ENCODE measurements at places on chromosomes 1 and 21.

- peaks cover 3% of the 10 kb centered on the region for H3K36me3 ChIP-seq
- H3K27me3 ChIP-seq = no peaks in the 10 kb centered on the region
- no peak for DNase-seq
- H3K4me1 ChIP-seq = peaks cover 44% of the 10 kb centered on the region
- peak overlapping the region; percentile 85 for H3K4me3 ChIP-seq
- peak overlapping the region; percentile 99 for H3K27ac ChIP-seq
Measured at GRCh38 chr1:151347523-151348246, 633 bp upstream of the RFX5 start.

GRCh38 chr1:234214129-234214910 lies 158.9 kb upstream of the COA6 start:
- peak overlapping the region; percentile 11 for H3K4me3 ChIP-seq
- peaks cover 18% of the 10 kb centered on the region for H3K27me3 ChIP-seq
- peak; percentile 16 for DNase-seq
- H3K36me3 ChIP-seq = no peaks in the 10 kb centered on the region
- peaks cover 14% of the 10 kb centered on the region for H3K4me1 ChIP-seq
- H3K27ac ChIP-seq = no peak overlapping the region

GRCh38 chr21:40422896-40423635 lies 423.9 kb downstream of the DSCAM start:
- H3K36me3 ChIP-seq = no peaks in the 10 kb centered on the region
- H3K4me1 ChIP-seq = no peaks in the 10 kb centered on the region
- no peak overlapping the region for H3K4me3 ChIP-seq
- no peaks in the 10 kb centered on the region for H3K27me3 ChIP-seq
- no peak for DNase-seq

- H3K27ac ChIP-seq = no peak overlapping the region
- H3K27me3 ChIP-seq = no peaks in the 10 kb centered on the region
- no peaks in the 10 kb centered on the region for H3K36me3 ChIP-seq
- no peak for DNase-seq
- no peak overlapping the region for H3K4me3 ChIP-seq
Measured at GRCh38 chr1:245652660-245653427, 498.1 kb downstream of the KIF26B start.

DNA sequence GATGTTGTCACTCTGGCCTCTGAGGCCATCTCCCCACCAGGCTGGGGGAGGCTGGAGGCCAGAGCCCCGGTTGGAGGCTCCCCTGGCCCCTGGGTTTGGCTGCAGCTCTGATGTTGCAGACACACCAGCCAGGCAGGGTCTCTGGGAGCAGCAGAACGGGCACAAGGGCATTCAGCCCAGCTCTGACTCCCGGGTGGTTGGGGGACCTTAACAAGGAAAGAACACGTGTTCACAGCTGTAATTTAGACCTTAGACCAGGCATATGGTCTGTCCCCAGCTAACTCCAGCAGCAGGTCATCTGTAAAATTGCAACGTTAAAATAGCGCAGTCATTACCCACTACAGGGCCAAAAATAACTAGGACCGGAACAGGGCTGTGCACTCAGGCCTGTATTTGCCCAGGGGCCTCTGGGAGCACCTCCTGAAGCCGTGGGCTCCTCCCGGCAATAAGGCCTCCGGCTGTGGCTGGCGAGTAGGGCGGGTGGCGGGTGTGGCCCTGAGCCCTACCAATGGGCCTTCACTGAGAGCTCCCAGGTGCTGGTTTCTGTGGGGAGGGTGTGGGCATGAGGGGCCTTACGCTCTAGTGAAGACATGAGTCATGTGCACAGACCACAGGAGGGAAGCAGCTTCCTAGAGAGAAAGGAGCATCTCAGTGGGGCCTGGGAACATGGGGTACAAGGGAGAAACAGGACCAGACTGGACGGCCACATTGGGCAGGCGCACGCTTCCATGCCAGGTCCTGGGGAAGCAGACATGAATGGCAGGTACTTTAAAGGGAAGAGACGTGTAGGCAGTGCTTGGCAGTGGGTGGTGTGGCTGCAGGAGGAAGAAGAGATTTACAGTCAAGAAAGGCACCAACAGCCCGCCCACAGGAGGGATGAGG lies 6.1 kb downstream of the LDLRAP1 start:
- peak overlapping the region; percentile 34 for H3K4me3 ChIP-seq
- peak overlapping the region; percentile 42 for H3K27ac ChIP-seq
- no peaks in the 10 kb centered on the region for H3K36me3 ChIP-seq
- peak; percentile 78 for DNase-seq
- H3K27me3 ChIP-seq = no peaks in the 10 kb centered on the region
- peaks cover 48% of the 10 kb centered on the region for H3K4me1 ChIP-seq

GRCh38 chr1:103469801-103470200 lies 55.7 kb upstream of the RNPC3 start:
- DNase-seq = no peak
- no peak overlapping the region for H3K4me3 ChIP-seq
- H3K36me3 ChIP-seq = no peaks in the 10 kb centered on the region
- no peak overlapping the region for H3K27ac ChIP-seq

DNA sequence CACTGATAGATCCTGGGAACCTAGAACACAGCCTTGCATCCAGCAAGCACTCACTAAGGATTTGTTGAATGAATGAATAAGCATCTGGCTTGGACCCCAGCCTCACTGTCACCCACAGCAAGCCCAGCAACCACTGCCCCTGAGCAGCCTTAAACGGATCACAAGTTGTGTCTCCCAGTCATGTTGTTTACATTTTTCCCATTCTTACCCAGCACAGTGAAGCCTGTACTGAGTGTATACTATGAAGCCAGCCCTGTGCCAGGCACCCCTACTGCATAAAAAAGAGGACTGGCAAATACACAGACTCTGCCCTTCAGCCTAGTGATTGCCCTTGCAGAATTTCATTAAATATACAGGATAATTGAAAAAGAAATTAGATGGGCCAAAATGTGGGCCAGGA lies 30.2 kb downstream of the RRAGC start:
- no peak overlapping the region for H3K27ac ChIP-seq
- no peak overlapping the region for H3K4me3 ChIP-seq
- peaks cover 9% of the 10 kb centered on the region for H3K27me3 ChIP-seq
- DNase-seq = no peak

- no peaks in the 10 kb centered on the region for H3K36me3 ChIP-seq
- H3K27me3 ChIP-seq = no peaks in the 10 kb centered on the region
- peak; percentile 70 for DNase-seq
- H3K4me1 ChIP-seq = peaks cover 10% of the 10 kb centered on the region
- no peak overlapping the region for H3K27ac ChIP-seq
Measured at GRCh38 chr1:93021539-93022134, 57.4 kb upstream of the MTF2 start.

- H3K4me3 ChIP-seq = no peak overlapping the region
- no peaks in the 10 kb centered on the region for H3K27me3 ChIP-seq
- no peak overlapping the region for H3K27ac ChIP-seq
- H3K36me3 ChIP-seq = no peaks in the 10 kb centered on the region
- H3K4me1 ChIP-seq = no peaks in the 10 kb centered on the region
- DNase-seq = no peak
Measured at GRCh38 chr1:79386730-79387129, 380.2 kb upstream of the ADGRL4 start.

GRCh38 chr1:185328255-185328654 lies 11.2 kb upstream of the IVNS1ABP start:
- no peaks in the 10 kb centered on the region for H3K27me3 ChIP-seq
- no peaks in the 10 kb centered on the region for H3K36me3 ChIP-seq
- no peak overlapping the region for H3K27ac ChIP-seq
- no peak for DNase-seq
- H3K4me1 ChIP-seq = no peaks in the 10 kb centered on the region
- H3K4me3 ChIP-seq = no peak overlapping the region

DNA sequence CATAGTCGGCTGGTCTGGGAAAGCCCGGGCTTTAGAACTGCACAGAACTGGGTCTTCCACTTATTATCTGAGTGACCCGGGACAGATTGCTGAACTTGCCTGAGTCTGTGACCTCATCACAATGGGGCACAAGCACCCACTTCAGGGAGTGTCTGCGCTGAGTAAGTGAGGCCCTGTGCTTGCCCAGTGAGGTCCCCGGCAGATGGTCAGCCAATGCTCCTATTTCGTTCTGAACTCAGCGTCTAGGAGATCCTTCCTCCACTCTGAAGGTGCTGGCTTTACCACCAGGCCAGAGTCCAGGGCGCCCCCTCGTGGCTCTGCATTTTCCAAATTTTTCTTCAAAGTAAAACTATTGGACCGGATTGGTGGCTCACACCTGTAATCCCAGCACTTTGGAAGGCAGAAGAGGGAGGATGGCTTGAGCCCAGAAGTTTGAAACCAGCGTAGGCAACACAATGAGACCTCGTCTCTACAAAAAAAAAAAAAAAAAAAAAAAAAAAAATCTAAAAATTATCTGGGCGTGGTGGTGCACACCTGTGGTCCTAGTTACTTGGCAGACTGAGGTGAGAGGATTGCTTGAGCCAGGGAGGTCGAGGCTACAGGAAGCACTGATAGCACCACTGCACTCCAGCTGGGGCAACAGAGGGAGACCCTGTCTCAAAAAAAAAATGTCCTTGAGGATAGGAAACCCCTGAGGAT lies 61.7 kb downstream of the FCRL5 start:
- H3K27me3 ChIP-seq = no peaks in the 10 kb centered on the region
- no peaks in the 10 kb centered on the region for H3K4me1 ChIP-seq
- H3K4me3 ChIP-seq = no peak overlapping the region
- no peaks in the 10 kb centered on the region for H3K36me3 ChIP-seq
- no peak overlapping the region for H3K27ac ChIP-seq
- peak; percentile 73 for DNase-seq

DNA sequence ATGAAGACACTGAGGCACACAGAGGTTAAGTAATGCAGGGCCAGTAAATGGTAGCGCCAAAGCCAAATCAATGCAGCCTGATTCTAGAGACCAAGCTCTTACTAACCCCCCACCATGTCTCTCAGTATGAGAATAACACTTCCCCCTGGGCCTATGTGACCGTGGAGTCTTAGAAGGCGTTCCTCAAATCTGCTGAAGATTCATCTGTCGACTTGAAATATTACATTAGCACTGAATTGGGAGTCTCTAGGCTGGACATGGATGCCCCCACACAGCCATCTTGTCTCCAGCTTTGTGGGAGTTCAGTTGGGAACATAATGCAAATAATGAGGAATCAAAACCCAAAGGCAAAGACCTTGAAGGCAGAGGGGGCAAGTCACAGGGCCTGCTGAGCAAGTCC lies 117.9 kb upstream of the HMGB4 start:
- no peaks in the 10 kb centered on the region for H3K4me1 ChIP-seq
- H3K27ac ChIP-seq = no peak overlapping the region
- no peak for DNase-seq
- no peaks in the 10 kb centered on the region for H3K36me3 ChIP-seq
- no peak overlapping the region for H3K4me3 ChIP-seq
- H3K27me3 ChIP-seq = no peaks in the 10 kb centered on the region

DNA sequence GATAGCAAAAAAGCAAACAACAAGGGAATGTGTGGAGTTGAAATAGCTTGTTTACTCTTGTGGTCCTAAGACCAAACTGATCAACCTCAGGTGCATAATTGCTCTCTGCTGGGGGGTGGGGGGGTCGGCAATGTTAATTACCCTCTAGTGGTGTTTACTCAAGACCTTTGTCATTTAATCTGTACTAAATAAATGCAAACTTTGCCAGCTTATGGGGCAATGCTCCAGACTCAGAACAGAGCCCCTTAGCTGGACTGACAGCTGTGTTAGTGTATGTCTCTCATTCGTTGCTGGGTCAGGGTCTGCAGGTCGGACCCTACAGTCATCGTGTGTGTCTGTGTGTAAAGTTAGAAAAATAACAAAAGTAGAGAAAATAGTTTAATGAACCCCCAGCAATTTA lies 7.2 kb upstream of the SLC44A3 start:
- no peak for DNase-seq
- no peaks in the 10 kb centered on the region for H3K36me3 ChIP-seq
- no peak overlapping the region for H3K4me3 ChIP-seq
- H3K4me1 ChIP-seq = no peaks in the 10 kb centered on the region
- peaks cover 4% of the 10 kb centered on the region for H3K27me3 ChIP-seq
